ENCODE measurements at places on chromosomes 5 and 9.
A peak's percentile ranks its signal among the peaks of the same experiment; 100 is the strongest.

GRCh38 chr5:5335700-5336264, 86.7 kb upstream of the ICE1 start:
- DNase-seq: no peak

DNA sequence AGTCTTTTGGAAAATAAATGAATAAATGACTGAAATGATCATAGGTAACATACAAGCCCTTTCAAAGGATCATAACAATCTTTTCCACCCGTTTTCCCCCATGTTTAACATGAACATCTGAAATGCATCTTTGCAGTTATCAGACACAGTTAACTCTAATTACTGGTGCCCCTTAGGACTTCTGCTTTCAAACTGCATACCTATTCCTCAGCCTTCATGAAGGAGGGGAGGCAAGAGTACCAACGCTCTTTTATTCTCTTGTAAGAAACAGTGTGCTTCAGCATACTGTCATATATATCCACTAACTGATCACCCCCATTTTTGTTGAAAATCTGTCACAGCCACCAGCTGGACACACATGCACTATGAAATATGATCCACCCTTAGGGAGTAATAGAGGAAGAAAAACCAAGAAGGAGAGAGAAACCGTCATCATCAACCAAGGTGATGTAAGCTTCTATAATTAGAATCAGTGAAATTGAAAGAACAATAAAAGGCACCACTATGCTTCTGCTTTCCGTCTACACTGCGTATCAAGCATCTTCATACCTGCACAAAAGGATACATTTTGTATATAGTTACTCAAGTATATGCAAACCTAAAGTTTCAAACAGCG, 98.7 kb downstream of the RAPGEF6 start:
- DNase-seq: no peak

DNA sequence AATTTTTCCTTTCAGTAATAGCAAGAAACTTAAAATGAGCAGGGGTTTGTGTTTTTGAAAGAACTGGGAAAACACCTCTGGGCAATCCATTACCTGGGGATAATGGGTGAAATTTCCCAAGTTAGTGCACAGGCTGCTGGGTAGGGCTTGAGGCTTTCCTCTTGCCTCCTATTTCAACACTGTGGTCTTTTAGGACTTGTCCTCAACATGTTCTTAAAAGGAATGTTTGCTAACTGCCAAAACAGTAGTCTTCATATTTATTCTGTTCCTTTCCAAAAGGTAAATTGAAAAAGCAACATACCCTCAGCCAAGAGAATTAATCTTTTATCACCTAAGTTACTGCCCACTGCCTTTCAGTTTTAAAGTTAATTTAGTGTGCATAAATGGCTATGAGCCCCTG, 158.3 kb upstream of the CCDC152 start:
- no peak for DNase-seq

- DNase-seq: no peak
Measured at GRCh38 chr9:79646096-79646495, 74.3 kb downstream of the TLE4 start.

GRCh38 chr5:91690921-91691320, 307.8 kb upstream of the ARRDC3 start:
- no peak for DNase-seq

- DNase-seq: no peak
Measured at GRCh38 chr9:113837334-113837733, 38.8 kb upstream of the ZNF618 start.

DNA sequence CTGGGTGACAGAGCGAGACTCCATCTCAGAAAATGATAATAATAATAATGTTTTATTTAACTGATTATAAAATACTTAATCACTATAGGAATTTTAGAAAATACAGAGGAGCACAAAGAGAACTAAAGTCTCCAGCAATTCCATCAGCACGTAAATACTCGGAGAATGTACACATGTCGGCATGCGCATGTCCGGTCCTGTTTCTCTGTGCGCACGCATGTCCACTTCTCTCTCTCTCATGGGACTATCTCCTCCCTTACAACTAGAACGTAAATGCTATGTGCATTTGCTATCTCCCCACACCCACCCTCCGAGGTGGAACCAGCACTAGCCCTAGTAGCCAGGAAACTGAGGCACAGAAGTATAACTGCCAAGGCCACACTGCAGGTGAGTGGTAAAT, 19.0 kb downstream of the CCNJL start:
- DNase-seq: no peak

- no peak for DNase-seq
Measured at GRCh38 chr9:116099821-116100220, 53.8 kb upstream of the PAPPA start.

DNA sequence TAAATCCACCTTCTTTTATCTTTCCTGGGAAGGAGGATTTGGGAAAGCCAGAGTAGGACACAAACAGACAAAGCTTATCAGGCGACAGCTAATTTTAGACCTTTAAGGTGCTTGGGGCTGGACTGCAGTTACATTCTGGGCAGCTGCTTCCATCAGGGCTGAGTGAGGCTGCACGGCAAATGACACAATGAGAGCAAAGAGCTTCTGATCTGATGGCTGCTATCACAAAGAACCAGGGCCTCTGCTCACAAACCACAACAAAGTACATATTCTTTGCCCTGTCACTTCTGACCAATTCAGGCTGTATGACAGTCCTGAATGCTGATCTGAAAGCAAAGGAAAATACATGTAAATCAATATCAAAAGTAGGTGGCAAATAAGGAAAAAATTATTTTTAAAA, 93.1 kb downstream of the MRPS27 start:
- no peak for DNase-seq

DNA sequence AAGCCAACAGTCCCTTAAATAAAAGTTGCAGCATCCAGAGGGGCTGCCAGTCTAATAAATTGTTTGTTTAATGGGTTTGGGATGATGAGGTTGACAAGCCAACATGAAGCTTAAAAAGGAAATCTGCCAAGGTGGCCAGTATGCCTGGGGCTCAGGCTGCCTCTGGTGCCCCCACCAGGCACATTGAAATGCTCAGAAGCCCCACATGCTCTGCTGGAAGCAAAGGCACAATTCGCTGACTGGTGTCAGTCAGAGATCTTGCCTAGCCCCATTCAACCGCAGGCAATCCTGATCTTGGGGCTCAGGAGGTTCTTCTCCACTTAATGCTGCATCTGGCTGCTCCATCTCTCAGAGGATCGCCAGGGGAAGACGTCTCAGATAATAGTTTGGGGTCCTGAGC, 44.2 kb upstream of the TCERG1 start:
- DNase-seq: no peak

DNA sequence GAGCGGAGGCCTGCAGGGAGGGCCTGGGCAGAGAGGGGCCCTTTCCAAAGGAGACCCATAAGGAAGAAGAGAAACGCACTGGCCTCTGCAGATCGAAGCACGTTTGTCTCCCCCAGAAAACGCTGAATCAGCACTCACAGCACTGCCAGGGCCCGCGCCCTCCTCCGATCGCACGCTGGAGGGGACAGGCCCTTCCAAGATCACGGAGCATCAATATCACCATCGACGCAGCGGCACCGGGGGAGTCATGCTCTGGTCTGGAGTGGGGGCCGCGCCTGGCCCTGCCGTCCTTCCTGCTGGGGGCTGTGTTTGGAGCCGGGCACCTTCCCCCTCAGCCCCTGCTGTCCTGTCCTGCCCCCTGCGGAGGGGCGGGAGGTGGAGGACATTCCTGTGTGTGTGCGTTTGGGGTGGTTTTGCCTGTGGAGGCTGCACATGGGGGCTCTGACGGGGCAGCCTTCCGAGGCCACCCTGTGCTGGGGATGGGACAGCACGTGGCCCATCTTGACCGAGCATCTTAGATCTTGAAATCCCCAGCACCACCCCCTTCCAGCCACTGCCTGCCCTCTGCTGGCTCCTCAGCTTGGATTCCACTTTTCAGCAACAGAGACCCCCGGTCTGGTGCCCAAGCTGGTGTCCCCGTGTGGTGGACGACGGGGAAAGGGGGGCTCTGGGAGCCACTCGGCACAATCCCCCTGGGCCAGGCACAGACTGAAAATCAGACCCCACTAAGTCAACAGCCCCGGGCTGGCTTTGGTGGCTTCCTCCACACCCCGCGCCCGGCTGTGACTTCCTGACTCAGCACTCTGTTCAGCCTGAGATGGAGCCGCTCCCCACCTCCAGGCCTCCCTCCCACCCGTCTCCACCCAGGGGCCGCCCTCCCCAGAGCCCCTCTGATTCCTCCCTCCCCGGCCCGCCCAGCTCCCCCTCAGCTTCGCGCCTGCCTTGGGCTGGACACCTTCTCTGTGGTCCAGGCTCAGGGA, 8.3 kb downstream of the TMEM250 start:
- no peak for DNase-seq

GRCh38 chr5:81402192-81402930, 8.4 kb upstream of the ACOT12 start:
- DNase-seq: no peak

DNA sequence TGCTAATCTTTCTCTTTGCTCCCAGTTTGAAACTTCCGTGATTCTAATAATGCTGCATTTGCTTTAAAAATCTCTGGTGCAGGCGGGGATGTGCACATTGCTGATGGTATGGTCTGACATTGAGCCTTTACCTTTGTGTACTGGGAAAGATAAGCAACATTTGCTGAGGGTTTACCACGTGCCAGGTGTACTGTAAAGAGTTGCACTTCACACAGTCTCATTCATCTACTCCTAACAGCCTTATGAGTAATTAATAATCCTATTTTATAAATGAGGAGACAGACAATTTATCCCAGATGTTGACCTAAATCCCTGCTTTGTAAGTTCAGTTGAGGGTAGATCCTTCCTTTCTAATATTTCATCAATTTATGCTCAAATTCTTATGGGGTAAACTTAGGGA, 726 bp upstream of the ADGRV1 start:
- DNase-seq: no peak

GRCh38 chr9:93058355-93059010, at the start of gene SUSD3:
SUSD3 (plus strand) TSS chr9:93058701; CDS start chr9:93058743, 42 bp downstream.
- no peak for DNase-seq

DNA sequence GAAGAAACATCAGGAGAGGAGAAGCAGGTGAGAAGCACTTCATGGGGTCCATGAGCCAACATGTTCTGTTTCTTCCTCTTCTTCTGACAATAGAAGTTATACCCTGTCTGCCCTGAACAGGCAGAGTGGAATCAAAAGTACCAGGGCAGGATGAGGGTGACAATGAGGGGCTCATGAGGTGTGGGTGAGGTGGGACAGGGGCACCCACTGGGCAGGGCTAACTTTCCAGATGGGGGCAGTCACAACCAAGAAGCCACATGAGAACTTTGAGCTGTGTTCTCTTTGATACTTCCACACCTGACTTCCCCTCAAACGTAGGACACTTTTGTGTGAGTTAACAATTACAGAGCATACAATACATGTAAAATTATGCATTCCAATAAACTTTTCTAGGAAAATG, 92.7 kb downstream of the LHFPL2 start:
- no peak for DNase-seq

GRCh38 chr9:114496011-114496410, 9.3 kb downstream of the WHRN start:
- no peak for DNase-seq

- no peak for DNase-seq
Measured at GRCh38 chr5:106306313-106307028, 1364.3 kb downstream of the EFNA5 start.

DNA sequence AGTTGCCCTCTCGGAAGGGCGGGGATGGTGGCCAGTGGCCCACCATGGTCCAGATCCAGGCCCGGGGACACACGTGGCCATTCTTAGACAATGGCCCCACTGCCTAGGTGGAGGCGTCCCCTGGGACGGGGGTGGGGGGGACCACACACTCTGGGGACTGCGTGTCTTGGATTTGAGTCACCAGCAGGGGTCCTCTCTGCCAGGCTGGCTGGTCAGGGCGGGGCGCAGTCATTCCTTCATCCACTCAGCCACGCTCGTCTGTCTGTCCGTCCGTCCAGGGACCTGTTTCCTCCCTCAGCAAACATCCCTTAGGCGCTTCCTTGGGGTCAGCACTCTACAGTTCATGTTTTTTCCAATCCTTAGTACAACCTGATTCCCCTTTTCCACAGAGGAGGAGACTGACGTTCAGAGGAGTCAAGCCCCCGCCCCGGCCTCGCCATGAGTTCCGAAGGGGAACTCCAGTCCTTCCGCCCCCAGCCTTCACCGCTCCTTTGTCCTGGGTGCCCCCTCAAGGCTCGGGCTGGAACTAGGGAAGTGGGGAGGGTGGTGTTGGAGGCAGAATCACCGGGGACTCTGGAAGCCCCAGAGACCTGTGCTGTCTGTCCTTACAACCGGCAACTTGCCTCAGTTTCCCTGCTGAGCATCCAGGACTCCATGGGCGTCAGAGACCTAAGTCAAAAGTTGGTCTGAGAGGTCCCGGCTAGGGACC, 276.6 kb upstream of the MVB12B start:
- no peak for DNase-seq

DNA sequence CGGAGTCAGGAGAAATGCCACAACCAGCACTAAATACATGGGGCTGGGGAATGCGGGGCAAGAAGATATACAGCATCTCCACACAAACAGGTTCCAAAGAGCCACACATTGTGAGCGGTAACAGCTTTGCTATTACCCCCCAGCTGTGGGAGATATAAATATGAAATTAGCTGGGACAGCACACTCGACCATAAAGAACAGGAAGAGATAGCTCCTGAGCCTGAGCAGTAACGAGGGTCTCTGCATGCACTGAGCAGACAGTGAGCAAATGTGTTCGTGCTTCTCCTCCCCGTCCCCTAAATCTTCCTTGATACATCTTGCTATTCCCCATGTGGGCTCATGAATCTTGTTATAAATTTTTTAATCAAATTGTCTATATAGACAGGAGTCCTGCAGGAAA, 53.1 kb downstream of the ADAMTS2 start:
- no peak for DNase-seq

DNA sequence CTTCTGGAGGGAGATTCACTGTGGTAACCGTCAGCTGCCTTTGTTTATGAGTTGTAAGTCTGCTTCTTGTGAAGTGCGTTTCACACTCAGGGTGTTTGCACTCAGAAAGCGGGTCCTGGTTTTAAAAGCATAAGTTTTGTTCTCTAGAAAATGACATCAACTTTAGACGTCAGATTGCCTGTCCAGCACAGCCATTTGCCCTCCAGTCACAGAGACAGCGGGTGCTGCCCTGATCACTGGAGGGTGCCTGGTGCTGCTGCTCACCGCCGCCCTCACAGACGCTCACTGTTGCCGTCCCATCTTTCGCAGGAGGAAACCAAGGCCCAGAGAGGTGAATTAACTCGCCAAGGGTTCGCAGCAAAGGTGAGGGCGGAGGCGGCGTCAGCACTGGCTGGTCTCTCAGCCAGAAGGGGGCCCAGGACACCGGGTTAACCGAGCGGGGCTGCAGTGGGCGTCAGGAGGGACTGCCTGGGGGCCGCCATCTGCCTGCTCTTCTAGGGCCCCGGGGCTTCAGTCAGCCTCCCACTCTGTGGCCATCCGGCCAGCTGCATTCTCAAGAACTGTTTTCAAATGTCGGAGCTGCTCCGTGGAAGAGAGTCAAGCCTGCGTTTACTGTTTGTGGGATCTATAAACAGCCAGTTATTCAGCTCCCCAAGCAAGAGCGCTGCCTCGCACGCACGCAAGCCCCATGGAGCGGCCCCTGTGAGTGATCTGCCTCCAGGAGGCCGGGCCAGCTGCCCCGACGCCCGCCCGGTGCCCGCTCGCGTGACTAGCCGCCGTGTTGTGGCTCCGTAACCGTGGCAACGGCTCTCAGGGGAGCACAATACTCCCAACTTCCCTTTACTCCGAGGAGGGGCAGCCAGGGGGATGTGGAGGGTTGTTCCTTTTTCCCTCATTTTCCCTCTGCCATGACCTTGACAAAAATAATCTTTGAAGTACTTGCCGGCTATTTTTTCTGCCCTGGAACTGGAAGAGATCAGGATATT, 43.4 kb upstream of the EXOC3 start:
- peak; percentile 99 for DNase-seq
